ENCODE measurements at places on chromosomes 12 and 14.

- DNase-seq, result no peak
Observed at GRCh38 chr12:117889098-117889497, 79.7 kb downstream of the KSR2 start.

DNA sequence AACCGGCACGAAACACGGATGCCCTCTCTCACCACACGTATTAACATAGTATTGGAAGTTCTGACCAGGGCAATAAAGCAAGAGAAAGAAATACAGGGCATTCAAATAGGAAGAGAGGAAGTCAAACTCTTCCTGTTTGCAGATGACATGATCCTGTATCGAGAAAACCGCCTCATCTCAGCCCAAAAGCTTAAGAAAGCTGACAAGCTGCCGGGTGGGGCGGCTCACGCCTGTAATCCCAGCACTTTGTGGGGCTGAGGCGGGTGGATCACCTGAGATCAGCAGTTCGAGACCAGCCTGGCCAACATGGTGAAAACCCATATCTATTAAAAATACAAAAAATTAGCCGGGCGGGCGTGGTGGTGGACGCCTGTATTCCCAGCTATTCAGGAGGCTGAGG lies 17.7 kb downstream of the OR6S1 start:
- DNase-seq, result no peak

- DNase-seq, result no peak
Observed at GRCh38 chr14:94775871-94776210, 5.9 kb upstream of the GSC start.

DNA sequence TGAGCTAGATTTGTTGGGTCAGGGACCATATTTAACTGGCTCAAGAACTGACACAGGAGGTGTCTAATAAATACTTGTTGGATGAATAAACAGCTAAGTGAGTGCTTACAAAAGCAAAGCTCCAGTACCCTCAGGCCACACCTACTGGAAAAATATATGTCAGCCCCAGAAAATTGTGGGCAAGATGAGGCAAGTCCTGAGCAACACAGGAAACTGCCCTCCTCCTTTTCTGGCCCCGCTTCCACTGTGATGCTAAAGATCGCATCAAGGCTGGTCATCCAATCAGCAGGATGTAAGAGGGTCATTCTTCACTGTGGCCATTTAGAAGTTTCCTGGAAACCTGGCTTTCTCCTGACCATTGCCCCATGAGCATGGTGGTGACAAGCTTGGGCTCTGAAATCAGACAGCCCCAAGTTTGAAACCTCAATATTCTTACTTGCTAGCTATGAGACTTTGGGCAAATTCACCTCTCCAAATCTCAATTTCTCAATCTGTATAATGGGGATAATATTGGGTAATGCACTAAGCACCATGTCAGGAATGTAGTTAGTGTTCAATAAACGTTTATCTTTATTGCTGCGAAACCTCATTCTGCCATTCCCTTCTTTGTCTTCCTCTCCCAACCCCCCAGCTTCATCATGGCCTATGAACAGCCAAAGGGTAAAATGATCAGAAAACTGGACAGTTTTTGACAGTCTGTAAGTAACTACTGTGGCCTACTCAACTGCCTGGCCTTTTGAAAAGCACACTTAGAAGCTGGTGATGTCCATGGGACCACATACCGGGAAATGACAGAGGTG lies 139.3 kb upstream of the PZP start:
- DNase-seq, result no peak

DNA sequence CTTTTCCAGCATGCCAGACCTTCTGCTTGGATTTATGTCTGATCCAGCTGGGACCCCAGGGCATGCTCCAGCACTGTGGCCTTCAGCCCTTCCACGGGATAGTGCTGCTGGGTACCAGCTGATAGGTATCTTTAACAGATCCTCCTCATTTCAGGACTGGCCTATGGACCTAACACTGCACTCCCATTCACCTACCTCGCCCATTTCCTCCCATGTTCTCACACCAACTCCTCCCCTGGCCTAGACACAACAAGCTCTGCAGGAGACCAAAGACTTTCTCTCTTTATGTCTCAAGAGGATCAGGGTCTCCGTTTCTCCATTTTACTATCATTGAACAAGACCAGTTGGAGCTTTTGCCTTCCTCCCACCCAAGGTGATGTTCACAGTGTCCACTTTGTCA lies 140.0 kb upstream of the TMCC3 start:
- no peak for DNase-seq

DNA sequence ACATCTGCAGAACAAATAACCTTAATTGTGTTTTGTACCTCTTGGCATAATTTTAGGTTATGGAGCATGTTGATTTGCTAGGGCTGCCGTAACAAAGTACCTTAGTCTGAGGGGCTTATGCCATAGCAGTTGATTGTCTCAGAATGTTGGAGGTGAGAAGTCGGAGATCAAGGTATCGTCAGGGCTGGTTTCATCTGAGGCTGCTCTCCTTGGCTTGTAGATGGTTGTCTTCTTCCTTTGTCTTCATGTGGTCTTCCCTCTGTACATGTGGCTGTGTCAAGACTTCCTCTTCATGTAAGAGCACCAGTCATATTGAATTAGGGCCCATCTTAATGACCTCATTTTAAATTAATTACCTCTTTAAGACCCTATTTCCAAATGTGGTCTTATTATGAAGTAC lies 64.4 kb upstream of the PTHLH start:
- no peak for DNase-seq

- no peak for DNase-seq
Observed at GRCh38 chr12:108597559-108598471, at the start of gene TMEM119. Gene TMEM119, minus strand, starts transcription at chr12:108598084. Its CDS starts 5,701 bp downstream, at chr12:108592383.

DNA sequence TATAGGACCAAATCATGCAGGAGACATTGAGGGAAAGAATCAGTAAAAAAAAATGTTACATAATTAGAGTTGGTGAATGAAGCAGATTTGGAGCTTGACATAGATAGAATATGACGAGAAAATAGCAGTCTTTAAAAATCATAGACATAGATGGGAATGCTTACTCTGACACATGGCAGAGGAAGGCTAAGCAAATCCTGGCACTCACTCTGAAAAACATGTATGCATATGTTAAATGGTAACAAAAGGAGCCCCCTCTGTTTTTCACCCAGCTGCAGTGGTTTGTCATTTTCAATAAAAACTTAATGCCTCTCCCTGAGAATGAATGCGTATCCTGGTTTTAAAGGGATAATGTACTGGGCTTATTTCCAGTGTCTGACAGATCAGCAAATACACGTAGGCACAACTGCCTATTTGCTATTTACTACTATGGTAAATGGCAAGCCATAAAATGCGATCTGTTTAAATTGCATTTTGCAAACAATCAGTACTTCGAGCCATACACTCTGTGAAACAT lies 561.2 kb upstream of the SEL1L start:
- no peak for DNase-seq

GRCh38 chr14:95196268-95196667 lies 38.9 kb upstream of the DICER1 start:
- DNase-seq, result no peak
